ENCODE measurements at places on chromosomes 5 and 9.

GRCh38 chr5:112555691-112556090 is 136.6 kb upstream of the EPB41L4A start:
- DNase-seq: no peak

DNA sequence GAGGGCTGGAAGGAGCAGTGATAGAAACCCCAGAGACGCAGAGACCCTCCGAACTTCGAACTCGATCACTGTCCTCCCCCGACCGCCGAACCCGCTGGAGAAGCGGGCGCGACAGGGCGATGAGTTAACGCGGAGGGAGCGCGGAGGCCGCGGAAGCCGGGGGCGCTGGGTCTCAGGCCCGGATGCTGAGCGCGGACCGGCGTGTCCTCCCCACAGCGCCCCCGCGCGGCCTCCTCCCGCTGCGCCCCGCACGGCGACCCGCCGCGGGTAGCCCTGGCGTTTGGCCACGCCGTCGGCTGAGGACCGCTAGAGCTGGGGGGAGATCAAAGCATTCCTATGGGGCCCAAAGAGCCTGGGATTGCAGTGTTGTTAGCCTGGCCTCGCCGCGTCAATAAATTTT is 7.7 kb upstream of the DMRT2 start:
- DNase-seq: no peak

GRCh38 chr9:13919401-13919800 is 394.5 kb downstream of the NFIB start:
- no peak for DNase-seq

- DNase-seq: no peak
These were observed 7.5 kb upstream of the NDST1 start for GRCh38 chr5:150500328-150500841.

GRCh38 chr9:114685951-114686350 is 4.0 kb upstream of the TEX48 start:
- DNase-seq: no peak

GRCh38 chr9:79660615-79661014 is 88.8 kb downstream of the TLE4 start:
- DNase-seq: no peak

- DNase-seq: no peak
These were observed 2.3 kb downstream of the CRB2 start for GRCh38 chr9:123358181-123358905.

GRCh38 chr5:119288379-119289033 is 67.3 kb upstream of the TNFAIP8 start:
- no peak for DNase-seq

- no peak for DNase-seq
These were observed 38.5 kb upstream of the LCP2 start for GRCh38 chr5:170336065-170336464.

- no peak for DNase-seq
These were observed 4.4 kb downstream of the NEURL1B start for GRCh38 chr5:172645271-172646055.

- no peak for DNase-seq
These were observed 74.4 kb upstream of the SHISAL2B start for GRCh38 chr5:64615895-64616294.

DNA sequence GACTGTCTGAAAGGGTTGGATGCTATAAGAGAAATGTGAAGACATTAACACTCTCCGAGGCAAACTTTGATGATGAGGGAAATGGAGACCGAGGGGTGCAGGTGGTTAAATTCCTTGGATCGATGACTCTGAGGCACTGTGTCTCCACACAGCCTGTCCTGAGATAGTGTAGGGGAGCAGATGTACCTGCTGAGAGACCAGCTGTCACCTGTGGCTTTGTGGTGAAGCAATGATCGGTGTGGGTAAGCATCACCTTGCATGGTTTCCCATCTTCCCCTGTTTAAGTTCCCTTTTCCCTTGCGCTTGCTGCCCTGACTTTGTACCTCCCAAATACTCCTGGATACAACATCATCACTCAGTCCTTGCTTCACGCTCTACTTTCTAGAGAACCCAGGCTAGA is 9.8 kb upstream of the MIER3 start:
- no peak for DNase-seq

GRCh38 chr9:135796784-135797485 is 95.0 kb downstream of the KCNT1 start:
- no peak for DNase-seq

GRCh38 chr9:121871431-121872025 is 220.1 kb downstream of the DAB2IP start:
- DNase-seq: no peak

GRCh38 chr5:40841068-40841805 is at the start of gene CARD6:
CARD6 (plus strand) TSS chr5:40841367; CDS start chr5:40841383, 16 bp downstream.
- no peak for DNase-seq

DNA sequence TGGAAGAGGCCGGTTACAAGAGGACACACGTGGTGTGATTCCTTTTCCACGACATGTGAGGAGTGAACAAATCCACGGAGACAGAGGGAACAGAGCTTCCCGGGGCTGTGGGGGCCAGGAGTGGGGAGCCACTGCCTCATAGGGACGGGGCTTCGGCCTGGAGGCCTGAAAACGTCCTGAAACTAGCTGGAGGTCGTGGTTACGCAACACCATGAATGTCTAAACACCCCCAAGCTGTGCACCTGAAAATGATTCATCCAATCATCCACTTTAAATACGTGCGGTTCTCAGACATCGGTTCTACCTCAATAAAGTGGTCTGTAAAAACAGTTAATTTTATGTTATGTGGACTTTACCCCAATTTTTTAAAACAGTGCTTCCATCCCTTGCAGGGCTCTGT is 65.3 kb upstream of the PPP1R26 start:
- no peak for DNase-seq

DNA sequence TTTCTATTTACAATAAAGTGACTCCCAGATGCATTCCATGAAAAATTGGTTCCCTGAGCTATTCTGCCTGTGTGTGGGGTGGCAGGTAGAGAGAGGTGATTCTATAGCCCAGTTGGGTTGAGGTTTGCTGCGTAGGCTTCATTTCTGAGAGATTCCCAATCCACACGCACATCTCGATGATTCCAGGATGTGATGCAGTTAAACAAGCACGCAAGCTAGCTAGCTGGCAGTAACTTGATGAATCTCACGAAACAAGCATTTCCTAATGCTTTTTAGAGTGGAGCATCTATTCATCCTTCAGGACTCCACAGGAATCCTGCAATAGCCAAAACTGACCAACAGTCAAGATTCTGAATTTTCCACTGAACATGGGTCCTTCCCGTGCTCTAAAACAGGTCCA is 43.8 kb upstream of the CER1 start:
- DNase-seq: no peak

DNA sequence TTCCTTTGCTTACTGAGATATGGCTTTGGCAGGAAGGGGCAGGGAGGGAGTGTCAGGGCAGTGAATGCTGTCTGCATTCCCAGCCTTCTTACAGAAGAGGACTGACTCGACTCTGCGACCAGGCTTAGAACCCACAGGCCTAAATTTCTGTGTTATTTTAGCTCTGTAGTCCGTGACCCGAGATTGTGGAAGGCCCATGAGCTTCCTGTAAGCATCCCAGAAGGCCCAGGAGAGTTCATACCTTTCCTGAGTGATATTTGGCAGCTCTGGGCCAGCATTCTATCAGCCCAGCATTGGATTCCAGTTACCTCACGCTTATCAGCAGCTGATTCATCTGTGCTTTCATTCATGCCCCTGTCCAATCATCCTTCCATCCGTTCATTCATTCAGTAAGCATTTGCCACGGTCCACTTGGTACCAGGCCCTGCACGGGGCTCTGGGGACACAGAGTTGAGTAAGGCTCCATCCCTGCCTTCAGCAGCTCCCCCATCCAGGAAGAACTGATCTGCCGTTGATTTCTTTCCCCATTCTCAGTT is 28.2 kb upstream of the RPL26L1 start:
- no peak for DNase-seq

DNA sequence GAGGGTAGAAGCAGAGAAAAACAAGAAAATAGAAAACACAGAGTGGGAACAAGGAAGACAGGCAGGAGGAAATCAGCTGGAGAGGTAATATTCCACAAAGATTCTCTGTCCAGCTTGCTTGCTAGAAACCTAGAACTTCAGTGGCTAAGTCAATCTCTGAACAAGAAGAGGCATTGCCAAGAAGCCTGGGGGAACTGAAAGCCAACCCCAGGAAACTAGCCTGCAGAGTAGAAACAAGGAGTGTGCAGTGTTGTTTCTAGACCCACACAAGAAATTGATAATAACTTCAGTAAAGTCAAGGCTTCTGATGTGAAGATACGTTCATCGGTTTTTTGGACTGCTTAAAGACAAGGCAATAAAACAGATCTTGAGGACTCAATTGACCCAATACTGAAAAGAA is 234.5 kb upstream of the MAP3K1 start:
- no peak for DNase-seq

- no peak for DNase-seq
These were observed 147.8 kb downstream of the MAST4 start for GRCh38 chr5:66744040-66744439.

- no peak for DNase-seq
These were observed 180.2 kb downstream of the ADCY2 start for GRCh38 chr5:7576023-7576715.

DNA sequence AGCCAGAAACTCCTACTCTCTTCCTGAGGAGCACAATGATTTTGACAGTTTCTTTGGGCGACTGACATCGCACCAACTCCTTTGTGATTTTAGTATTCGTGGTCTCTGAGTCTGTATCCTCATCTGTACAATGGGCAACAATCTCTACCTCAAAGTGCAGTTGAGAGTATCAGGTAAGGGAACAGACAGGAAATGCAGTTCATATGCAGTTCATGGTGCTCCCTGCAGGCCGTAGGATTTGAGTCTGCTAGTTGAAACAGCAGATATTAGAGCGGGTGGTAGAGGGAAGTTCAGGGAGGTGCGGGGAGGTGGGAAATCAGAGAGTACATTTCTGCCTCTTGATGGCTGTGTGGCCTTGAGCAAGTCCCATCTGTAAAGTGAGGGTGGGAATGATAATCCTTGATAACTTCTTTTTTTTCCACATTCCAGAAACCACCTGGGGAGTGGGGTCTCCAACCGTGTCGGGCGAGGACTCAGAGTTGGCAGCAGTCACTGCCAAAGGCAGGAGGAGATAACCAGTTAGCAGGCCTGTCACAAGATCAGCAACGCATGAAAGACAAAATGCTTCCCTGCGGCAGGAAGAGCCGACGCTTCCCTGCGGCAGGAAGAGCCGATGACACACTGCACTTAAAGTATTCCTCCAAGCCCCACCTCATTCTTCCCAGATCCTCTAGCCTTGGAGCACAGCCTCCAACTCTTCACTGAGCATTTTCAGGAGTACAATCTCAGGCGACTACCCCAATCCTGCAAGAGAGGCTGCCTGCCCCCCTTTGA is 6.0 kb upstream of the NEK6 start:
- DNase-seq: no peak

- DNase-seq: no peak
These were observed 956 bp downstream of the MBLAC2 start for GRCh38 chr5:90473396-90474234.

- no peak for DNase-seq
These were observed 85.5 kb upstream of the ZNF169 start for GRCh38 chr9:94173632-94174031.

- no peak for DNase-seq
These were observed 24.7 kb upstream of the ACOT12 start for GRCh38 chr5:81418606-81419005.

GRCh38 chr9:13568841-13569601 is 289.5 kb upstream of the MPDZ start:
- no peak for DNase-seq

- no peak for DNase-seq
These were observed 157.0 kb downstream of the GABBR2 start for GRCh38 chr9:98551511-98552286.

GRCh38 chr5:154368041-154368800 is 77.6 kb upstream of the SAP30L start:
- DNase-seq: no peak

DNA sequence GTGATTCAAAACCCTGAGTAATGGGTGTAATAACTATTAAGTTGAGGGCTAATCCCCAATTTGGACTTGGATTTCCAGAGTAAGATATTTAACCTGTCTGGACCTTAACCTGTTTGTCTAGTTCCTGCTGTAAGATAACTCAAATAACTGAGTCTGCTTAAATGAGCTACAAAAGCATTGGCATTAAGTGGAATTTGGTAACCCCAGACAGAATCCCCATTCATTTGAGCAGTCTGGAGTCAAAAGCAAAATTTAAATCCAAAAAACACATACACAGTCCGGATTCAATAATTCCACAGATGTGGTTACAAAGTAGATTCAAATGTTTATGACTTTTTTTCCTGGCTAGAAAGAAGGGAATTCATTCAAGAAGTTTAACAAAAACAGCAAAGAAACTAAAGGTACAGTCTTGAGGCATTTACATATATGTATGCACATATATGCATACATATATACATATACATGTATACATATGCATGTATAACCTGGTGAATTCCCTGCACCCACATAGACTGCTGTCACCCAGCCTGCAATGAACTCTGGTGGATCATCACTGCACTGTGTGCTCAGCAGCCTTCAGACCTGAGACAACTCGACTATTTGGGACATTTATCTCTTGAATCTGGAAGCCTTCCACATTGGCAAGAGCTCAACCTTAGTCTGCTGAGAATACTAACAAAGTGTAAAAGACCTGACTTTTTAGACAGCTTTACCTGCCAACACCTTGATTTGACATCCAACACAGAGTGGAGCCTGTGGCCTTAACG is 205.4 kb downstream of the LURAP1L start:
- DNase-seq: no peak

DNA sequence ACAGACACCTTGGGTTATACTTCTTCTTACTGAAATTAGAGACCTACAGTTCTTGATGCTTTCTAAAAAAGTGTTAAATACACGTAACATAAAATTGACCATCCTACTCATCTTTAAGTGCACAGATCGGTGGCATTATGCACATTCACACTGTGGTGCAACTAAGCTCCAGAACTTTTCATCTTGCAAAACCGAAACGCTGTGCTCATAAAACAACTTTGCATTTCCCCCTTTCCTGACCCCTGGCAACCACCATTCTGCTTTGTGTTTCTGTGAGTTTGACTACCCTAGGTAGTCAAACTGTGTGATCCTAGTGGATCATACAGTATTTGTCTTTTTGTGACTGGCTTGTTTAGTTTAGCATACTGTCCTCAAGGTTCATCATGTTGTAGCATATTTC is 3.9 kb downstream of the MVB12B start:
- DNase-seq: no peak

DNA sequence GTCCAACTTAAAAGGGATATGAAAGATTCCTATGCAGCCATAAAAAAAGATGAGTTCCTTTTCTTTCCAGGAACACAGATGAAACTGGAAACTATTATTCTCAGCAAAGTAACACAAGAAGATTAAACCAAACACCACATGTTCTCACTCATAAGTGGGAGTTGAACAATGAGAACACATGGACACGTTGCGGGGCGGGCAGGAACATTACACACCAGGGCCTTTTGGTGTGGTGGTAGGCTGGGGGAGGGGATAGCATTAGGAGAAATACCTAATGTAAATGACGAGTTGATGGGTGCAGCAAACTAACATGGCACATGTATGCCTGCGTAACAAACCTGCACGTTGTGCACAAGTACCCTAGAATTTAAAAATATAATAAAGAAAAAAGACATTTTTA is 516.1 kb downstream of the LRRC70 start:
- no peak for DNase-seq

DNA sequence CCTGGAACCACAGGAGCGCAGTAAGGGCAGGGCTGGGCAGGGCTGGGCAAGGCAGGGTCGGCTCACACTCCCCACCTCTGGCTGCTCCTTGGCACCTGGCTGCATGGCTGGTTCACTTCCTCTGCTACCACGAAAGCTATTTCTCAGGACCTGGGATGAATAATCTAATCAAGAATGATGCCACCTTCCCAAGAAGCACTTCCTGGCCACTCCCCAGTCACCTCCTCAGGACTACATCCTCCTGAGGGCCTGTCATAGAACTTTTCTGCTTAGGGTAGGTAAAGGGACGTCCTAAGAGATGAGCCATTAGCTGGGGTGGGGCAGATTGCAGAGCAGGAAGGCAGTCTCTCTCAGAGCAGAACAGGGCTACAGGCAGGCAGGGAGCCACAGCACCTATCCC is 288.2 kb upstream of the MAP3K1 start:
- DNase-seq: no peak
